ENCODE measurements at places on chromosomes 12 and 14. TPM values are rescaled to one million over a fixed set of nuclear protein-coding genes. Genes with fewer than 3 reads are reported as not detected.

TESPA1 gene
- not detected for polyA plus RNA-seq

FAM222A gene
- polyA plus RNA-seq = 0.16 TPM

KLHDC1 gene
- 0.63 TPM for polyA plus RNA-seq

SDR9C7 gene
- polyA plus RNA-seq = not detected

AGAP2 gene
- 0.06 TPM for polyA plus RNA-seq

NCKAP5L gene
- 7.3 TPM for polyA plus RNA-seq

CLEC4C gene
- not detected for polyA plus RNA-seq

DHH gene
- not detected for polyA plus RNA-seq

RBP5 gene
- polyA plus RNA-seq = 0.36 TPM

GLIPR1L2 gene
- polyA plus RNA-seq = 0.21 TPM

DNA sequence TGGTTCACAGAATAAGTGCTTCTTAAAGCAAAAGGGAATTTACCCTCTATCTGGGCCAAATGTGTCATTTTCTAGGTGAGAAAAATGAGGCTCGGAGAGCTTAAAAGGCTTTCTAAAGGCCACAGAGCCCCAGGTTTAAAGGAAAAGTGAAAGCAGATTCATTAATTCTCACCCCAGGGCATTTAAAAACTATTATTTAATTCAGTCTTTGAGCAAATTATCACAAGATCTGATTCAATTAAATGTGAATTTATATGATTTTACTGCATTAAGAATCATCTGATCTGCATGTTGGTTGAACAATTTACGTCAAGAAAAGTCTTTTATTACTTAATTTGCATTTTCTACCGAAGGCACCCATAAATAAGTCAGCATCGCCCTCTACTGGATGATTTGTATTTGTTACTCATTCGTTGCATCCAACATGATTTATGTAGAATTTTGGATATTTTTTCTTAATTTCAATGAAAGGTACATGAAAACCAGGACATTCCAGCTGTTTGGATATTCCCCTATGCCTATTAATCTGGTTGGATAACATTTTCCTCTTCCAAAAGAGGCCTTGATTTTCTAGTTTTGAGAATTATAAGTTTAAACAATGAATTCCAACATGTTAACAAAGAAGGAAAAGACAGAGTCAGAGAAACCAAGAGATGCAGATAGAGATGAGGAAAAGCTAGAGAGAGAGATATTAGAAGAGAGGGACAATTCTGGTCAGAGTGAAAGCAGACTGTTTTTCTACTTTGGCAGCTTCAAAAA lies 19.1 kb upstream of the DHRS7 start:
- peak; percentile 46 for DNase-seq

DNA sequence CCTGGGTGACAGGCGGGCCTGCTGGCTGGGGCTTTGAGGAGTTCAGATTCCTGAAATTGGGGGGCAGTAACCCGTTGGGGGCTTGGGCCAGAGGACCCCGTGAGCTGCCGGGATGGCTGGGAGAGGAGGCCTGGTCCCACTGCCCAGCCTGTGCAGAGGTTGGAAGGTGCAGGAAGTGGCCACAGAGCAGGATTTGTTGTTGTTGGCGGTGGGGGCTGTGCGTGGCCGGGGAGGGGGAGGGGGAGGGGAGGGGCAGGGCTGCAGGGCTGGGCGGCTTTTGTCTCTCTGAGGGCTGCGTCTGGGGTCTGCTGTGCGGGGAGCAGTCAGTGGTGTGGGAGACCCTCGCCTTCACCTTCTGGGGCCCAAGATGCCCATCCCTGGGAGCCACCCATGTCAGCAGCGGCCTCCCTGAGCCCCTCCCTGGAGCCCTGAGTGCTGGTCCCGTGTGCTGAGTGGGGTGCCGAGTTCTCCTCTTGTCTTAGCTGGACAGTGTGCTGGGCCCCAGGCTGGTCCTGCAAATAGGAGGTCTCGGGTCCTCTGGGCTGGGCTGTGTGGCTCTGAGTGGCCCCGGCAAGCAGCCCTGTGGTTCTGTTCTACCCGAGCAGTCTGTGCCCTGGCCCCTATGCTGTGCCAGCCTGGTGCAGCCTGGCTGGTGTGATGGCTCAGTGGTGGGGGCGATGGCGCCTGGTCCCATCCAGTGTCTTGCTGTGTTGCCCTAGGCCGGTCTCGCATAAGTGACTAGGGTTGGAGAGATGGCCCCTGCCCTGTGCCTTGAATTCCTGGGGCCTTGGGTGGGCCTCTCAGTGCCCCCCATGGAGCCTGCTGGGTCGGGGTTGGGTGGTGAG lies 10.3 kb downstream of the KIF26A start:
- no peak for DNase-seq

DNA sequence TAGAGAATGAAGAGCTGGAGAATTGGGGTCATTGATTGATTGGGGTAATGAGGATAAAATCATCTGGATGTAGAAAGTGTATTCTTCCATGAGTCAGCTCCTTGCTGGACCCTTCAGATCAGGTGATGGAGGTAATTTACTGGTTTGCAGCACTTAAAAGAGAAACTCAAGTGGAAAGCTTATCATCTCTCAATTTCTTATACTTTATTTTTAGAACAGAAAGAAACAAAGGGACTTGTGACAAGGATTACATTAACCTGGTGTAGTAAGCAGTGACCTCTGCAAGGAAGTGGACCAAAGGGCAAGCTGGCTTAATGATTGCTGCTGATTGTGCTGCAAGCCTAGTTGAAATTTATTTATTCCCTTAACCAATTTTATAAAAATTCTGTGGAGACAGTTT lies 405.0 kb downstream of the TRHDE start:
- no peak for DNase-seq

DNA sequence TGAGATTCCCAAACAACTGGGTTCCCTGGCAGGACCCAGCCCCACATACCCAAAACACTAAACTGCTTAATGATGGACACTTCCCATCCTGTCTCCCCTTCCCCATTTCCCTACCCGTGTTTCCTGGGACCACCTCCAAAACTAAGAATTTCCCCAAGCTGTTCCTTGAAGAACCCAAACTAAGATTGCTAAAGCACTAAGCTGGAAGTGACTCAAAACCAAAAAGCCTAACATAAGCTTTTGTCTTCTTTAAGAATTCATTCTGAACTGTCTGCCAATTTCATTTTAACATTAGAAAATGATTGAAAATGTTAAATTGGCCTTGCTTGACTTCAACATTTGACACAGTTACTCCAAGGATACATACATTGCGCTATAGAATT lies 29.5 kb upstream of the STAB2 start:
- no peak for DNase-seq

DNA sequence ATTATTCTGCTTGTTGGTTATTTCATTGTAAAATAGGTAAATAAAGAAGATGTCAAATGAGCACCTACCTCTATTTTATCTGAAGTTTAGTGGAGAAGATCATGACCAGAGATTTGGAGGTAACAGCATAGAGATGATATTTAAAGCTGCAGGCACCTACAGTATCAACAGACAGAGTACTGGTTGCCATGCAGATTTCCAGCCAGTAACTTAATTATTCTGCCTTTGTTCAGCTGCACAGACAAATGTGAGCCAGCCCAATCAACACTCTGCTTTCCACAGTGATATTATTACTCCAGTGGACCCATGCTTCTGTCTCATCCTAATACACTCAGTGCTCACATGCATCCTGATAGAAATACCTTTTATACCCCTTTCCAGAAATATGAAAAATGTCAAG lies 348.5 kb upstream of the RGS6 start:
- DNase-seq = no peak

- DNase-seq = no peak
These were observed 299.0 kb upstream of the FOXG1 start for GRCh38 chr14:28467611-28468010.

DNA sequence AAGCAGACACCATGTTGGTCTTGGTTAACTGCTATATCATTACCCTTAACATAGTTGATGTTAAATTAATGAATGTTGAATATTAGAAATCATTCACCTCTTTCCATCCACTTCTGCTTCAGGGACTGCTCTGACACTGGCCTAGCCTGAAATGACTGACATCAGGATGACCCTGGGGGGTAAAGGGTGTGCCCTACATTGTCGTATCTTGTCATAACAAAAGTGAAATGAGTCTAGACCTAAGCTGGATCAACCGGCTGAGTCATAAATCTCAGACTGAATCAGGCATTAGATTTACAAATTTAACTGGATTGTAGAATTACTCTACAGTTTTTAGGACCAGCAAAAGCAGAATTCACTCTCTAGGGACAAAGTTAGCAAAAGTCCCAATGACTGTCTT lies 35.3 kb downstream of the KICS2 start:
- DNase-seq = no peak

DNA sequence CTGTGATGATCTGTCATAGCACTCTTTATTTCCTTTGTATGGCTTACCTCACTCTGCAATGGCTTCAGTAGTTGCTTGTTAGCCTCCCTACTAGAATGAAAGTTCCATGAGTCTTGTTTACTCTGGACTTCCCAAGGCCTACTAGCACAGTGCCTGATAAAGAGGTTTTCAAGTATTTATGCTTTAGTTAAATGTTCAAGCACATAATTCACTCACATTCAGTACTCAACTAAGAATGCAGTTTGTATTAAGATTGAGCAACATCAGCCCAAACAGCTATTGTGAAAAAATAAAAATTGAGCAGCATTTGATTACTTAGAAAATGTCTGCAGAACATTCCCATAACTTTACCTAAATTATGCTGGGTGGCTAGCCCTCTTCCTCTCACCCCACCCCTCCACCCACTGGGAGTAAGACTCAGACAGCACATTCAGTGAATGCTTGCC lies 158.9 kb upstream of the AMIGO2 start:
- DNase-seq = no peak

GRCh38 chr12:117261247-117261646 lies 71.0 kb upstream of the FBXO21 start:
- DNase-seq = no peak

- DNase-seq = no peak
These were observed 158.4 kb downstream of the FBXL14 start for GRCh38 chr12:1436015-1436414.

DNA sequence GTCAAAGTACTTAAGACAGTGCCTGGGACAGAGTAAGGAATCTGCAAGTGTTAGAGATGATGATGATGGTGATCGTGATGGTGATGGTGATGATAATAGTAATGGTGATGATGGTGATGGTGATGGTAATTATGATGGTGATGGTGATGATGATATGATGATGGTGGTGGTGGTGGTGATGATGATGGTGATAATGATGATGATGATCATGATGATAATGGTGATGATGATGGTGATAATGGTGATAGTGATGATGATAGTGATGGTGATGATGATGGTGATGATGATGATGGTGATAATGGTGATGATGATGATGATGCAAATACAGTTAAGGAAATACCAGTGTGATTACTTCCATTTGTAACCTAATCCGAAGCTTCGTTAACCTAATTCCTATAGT lies 5.2 kb upstream of the TMEM132C start:
- no peak for DNase-seq

- DNase-seq = no peak
These were observed 161.1 kb downstream of the SUDS3 start for GRCh38 chr12:118537481-118537917.

DNA sequence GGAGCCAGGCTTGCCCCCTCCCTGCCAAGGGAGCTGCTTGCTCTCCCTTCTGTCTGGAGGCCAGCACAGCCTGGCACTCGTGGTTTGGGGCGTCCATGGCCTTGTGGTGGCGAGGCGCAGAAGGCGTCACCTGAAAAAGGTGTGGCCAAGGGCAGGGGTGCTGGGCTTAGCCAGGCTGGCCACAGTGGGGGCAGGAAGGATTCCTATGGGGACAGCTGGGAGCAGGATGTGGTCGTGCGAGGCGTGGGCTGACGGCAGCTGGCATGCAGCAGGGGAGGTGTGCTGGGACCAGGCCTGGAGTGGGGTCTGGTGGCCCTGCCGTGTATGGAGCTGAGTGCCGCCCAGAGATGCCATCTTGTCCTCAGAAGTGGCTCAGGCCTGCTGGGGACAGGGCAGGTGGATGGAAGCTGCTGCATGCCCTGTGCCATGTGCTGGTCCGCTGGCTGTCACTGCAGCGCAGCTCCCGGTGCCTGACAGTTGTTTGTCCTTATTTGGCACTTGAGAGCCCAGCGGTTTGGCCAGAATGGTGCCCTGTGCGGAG lies 30.0 kb downstream of the SH2B3 start:
- no peak for DNase-seq

DNA sequence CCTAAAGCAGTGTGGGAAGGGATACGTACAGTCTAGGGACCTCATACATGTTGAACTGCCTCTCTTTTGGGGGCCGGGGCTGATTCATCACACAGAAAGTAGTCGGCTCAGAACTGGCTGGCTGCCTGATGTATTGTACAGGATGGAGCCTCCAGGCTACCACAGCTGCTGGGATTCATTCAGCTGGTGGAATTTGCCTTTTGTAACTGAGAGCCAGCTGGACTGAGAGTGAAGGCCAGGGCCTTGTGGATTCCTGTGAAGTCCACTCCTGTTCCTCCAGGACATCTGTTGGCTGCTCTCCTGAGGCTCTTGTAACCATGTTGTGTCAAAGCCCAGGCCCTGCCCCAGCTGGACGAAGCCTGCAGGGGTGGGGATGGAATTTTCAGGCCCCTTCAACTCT lies 116.3 kb upstream of the PRICKLE1 start:
- peak; percentile 91 for DNase-seq

GRCh38 chr14:26394150-26394810 lies 203.6 kb downstream of the NOVA1 start:
- no peak for DNase-seq

DNA sequence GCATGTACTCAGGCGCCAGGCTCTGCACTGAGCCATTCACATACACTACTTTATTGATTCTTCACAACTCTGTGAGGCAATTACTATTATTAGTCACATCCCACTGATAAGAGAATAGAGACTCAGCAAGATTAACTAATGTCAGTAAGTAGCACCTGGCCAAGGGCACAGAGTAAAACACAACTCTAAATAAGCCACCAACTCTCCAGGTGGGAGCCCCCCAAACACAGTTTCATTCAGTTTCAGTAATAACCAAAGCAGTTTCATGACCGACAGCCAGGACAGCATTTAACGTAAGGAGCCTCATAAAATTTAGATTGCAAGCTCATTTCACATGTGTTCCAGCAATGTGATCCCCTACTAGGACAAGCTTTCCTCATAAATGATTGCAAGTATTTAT lies 323.1 kb upstream of the CCDC196 start:
- DNase-seq = no peak

- DNase-seq = no peak
These were observed 116.4 kb downstream of the NUBPL start for GRCh38 chr14:31677630-31678029.
